ENCODE measurements at places on chromosomes 3 and 15.
A peak's percentile ranks its signal among the peaks of the same experiment; 100 is the strongest.

- peak; percentile 26 for DNase-seq
These were observed 21.7 kb downstream of the CSNK1G1 start for GRCh38 chr15:64333986-64334929.

DNA sequence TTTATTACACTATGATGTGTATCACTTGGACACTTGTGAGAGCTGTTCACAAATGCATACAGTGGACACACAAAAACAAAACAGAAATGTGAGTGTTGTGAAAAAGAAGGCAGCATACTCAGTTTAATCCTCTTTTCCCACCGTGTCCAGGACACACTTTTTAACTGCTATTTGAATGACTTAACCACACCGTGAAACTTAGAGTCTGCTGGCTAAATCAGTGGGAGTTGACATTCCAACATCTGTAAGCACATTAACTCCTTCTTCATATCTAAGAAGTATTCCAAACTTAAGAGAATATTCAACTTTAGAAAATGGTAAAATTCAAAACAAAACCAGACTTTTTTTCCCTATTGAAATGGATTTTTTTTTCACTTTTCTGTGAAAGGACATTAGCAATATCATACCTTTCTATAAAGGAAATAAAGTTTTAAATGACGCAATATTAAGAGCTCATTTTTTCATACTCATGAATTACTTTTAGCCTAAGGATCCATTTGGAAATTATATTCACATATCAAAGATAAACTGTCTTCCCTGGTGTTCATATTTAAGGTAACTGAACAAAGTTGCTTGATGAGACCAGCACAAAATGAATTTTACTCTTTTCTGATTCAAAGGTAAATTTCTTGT is 316.6 kb downstream of the RBMS3 start:
- no peak for DNase-seq

GRCh38 chr3:55558316-55558715 is 71.2 kb upstream of the WNT5A start:
- no peak for DNase-seq

GRCh38 chr3:165805946-165806561 is 31.2 kb downstream of the BCHE start:
- DNase-seq: no peak

DNA sequence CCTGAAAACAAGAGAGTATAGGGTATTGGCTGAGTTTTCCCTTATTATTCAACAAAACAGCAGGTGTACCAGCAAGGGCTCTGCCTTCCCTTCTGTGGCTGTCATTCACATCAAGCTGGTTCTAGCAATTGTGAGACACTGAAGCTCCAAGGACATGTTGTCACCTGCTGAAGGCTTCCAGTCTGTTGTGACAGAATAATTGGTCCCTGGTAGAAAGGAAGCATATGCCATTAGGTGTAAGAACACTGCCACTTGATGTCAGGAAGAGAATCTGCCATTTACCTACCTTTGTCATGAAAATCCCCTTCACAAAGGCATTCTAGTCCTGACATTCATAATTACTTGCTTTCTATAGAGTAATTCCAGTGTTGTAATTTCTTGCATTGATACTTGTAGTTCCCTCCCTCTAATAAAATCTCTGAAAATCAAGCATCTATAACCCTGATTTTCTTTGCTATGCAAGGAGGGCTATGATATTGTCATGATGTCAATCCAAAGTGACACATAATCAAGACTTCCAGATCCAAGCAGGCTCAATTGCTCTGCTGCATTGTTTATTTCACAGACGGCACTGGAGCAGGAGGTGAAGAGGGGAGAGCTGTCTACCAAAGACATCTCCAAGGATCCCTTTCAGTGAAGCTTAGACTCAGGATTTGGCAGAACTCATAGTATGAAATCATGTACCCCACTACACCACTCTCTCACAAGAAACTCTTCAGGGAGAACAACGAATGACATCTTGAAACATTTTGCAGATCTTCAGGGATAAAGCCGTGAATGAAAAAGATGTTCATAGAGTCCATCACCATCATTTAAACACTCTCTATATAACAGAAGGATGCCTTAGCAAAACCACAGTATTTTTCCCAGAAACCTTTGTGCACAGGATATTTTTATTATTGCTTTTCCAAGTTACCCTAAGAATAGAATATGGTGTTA is 425.3 kb downstream of the RBMS3 start:
- DNase-seq: no peak

GRCh38 chr3:61221759-61222362 is 29.4 kb downstream of the FHIT start:
- DNase-seq: no peak

GRCh38 chr3:152937234-152937633 is 102.3 kb downstream of the P2RY1 start:
- no peak for DNase-seq

GRCh38 chr3:119149484-119149883 is 3.5 kb downstream of the TEX55 start:
- no peak for DNase-seq

DNA sequence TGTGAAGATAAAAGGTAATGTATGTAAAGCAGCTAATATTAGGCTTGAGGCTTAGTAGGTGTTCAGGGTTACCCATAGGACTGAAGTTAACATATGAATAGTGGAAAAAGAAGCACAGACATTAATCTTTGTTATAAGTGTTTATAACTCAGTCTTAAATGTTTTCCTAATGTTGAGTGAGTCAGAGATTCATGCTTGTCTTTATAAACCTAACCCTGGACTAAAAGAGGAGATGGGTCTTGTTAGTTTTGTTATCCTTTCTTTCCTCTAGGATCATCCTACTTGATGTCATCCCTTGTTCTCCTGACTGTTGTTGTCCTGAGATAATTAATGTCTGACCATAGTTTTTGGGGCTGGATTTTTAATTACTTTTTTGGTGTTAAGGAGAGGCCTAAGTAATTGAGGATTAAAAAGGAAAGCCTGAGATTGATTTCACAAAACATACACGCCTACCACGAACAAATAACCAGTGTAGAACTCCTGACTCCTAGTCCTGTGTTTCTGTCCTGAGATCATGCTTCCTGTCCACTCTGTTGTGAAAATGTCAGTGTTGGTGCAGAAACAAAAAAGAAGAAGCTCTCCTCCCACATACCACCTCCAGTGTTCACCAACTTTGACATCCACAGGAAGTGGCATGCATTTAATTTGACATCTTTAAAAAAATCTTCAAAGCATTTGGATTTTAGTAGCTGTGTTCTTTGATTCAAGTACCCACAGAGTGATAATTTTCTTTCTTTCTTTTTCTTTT is 8.4 kb downstream of the MITF start:
- DNase-seq: no peak

- DNase-seq: no peak
These were observed 293.6 kb downstream of the FGF12 start for GRCh38 chr3:192433704-192434103.

DNA sequence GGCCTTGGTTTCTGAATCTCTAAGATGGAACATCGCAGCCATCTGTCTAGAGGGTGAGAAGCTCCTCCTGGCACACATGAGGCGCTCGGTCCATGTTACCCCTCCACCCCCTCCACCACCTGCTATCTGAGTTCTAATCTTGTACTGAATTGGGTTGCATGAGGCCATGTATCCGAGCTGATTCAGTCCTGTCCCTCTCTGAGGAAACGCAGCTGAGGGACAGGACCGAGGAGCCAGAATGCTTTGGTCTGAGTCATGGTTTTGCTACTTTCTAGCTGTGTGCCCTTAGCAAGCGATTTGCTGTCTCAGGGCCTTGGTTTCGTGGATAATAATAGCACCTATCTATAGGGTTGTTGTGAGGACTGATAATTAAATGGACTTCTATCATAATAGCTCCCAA is 87.8 kb upstream of the SEC13 start:
- DNase-seq: no peak

Data from T follicular helper cell (primary cell).